Type B pancreatic cell (in vitro differentiated cells): ENCODE measurements at places on chromosomes 1 and 21.

- no peak for DNase-seq
These were observed 44.8 kb downstream of the NTPCR start for GRCh38 chr1:232995189-232995588.

DNA sequence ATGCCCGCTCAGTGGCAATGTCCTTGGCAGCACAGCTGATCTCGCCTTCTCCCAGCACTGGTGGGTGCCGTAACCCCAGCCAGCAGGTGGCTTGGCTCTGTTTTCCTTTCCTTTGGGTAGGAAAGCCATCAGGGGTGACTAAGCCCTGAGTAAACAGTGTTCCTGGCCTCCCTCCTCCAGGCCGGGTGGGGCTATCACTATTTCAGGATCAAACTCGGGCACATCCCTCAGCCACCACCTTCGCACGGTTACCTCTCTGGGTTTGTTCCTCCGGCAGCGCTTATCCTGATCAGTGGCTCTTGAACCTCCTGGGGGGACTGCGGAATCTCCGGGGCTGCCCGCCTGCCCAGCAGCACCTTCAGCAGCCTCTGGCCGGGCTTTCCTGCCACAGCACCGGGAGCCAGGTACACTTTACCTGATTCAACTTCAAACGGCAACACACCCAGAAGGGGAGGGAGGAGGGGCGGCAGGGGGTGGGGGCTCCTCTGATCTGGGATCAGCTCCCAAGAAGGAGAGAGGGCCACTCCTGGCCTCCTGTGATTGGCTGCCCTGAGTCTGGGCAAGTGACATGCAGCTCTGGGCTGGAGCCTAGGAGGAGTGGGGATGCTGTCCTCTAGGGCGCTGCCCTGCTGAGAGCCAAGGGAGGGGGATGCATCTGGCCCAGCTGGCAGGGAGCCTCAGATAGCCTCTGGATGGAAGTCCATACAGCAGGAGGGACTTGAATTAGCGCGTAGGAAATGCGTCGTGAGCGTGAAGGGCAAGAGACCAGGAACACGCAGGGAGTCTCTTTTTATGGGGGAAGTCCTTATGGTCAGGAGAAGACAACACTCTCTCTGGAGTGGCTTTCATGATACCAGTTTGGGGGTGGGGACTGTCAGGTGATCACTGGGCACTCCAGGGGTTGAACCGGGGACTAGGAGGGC, at the start of gene ASCL5:
ASCL5 (minus strand) TSS at position 353 of the 923 bp plus-strand sequence. CDS start 11,812 bp downstream, outside the sequence.
- DNase-seq: no peak

GRCh38 chr1:186498695-186499389, 37.9 kb upstream of the PDC start:
- DNase-seq: no peak

- peak; percentile 80 for DNase-seq
These were observed 28.1 kb downstream of the RABIF start for GRCh38 chr1:202860744-202861419.

DNA sequence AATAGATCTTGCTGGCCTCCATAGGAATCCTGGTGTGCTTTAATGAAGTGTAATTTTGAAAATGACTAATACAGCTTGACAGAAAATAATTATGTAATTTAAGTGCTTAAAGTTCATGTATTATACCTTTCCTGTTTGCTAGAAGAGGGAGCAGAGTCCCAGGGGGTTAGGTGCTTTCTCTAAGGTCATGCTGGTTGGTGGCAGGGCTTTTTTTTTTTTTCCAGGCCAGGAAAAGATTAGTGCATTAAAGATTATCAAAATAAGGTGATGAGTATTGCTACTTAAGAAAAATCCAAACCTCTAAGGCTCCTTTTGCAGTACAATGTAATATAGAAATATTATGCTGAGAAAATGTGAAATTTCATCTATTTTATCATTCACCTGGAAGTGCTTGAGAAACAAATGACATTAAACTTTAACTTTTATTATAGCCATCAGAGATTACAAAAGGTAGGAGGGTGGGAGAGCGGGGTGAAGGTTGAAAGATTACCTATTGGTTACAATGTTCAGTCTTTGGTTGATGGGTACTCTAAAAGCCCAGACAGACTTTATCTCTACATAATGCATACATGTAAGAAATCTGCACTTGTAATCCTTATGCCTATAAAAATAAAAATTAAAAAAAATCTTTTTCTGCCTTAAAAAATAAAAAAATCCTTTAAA, 110.8 kb downstream of the RABGAP1L start:
- DNase-seq: no peak

GRCh38 chr1:87951852-87952251, 623.2 kb downstream of the LMO4 start:
- no peak for DNase-seq

DNA sequence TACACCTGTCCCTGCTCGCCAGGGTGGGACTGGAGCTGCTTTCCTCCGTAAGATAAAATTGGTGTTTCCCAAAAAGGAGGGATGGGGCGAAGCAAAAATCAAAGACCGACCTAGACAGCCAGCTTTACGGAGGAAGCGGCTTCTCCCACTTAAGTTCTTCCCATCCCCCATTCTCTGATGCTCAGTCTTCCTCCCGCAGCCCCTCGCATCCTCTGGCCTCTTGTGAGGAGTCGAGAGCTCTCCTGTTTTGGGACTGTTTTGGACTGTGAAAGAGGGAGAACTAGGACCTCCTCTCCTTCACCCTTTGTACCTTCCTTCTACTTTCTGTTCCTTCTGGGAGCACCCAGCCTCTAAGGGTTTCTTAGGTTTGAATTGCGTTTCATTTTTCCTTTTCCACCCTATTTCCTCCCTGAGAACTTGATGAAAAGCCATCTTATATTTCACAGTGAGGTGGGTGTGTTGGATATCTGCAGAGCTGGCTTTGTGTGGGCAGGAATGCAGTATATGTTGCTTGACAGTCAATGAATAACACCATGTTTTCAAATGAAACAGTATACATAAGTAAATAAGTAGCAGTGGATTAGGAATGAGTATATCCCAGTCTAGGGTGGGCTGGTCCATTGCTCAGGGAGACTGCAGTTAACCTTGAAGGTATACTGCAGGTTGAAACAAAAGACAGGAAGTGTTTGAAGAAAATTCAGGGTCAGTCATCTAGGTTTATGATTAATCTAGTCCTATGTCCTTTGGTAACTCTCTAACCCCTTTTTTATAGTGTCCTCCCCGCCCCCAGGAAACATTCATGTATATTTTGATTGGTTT, 848 bp downstream of the CTTNBP2NL start:
- no peak for DNase-seq

- no peak for DNase-seq
These were observed 1153.5 kb upstream of the TMPRSS15 start for GRCh38 chr21:19557046-19557445.

DNA sequence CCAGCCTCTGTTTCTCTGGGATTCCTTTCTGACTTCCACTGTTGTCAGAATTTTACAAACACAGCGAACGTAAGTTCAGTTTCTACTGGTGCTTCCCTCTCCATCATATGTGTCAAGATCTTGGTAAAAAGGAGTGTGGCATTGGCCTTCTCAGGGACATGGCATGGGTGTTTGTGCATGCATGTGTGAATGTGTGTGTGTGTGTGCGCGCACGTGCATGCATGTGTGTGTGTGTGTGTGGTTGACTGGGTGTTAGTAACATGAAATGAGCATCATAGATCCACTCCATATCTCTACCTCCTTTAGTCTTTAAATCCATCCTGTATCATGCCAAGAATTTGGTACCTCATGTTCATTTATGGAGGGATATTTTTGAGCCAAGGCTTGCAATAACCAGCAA, 411.3 kb downstream of the NPHP4 start:
- peak; percentile 0 for DNase-seq

DNA sequence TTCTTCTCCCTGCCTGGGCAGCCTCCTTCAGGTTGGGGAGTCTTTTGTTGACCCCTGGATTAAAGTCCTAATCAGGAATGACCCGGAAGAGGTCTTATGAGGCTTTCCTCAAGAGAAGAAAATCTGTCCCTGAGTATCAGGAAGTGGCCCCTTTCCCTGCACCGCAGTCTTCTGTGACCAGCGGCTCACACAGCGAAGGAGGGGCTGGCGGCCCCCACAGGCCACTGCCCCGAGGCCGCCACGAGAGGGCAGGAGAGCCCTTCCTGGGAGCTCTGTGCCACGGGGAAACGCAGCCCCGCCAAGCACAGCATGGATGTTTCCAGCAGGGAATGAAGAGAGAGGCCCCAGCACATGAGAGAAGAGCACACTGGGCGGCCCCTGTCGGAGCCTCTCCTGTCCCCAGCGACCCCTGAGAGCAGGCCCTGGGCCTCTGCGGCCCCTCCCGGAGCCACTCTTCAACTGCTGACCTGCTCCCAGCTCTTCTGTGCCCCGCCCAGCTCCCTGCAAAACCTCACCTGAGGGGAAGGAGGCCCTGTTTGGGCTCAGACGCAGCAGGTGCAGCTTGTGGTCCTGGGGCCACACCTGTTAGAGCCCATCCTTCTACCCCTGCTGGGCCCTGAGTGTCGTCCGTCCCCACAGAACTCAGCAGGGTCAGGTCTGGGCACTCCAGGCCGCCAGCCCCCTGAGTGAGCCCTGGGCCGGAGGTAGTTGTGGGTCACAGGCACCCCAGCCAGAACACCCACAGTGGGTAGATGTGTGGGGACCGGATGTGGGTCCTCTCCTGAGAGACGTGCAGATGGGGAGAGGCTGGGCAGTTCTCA, 4.9 kb upstream of the POFUT2 start:
- peak; percentile 92 for DNase-seq

DNA sequence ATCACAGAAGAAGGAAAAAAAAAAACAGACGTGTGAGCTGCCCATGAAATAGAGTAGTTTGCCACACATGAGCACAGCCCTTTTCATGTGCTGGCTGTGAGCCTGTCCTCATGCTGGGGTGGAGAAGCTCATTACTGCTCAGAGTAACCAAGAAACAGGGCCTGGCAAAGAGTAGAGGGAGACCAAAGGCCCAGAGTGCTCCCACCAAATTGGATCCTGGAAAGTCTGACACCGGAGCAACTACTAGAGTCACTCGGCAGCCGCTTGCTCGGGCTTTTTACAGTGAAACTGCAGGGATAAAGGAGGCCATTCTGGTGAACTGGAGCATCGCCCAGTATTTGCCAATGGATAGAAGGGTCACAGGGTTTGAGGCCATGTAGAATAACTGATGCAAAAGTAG, 64.4 kb upstream of the BARHL2 start:
- no peak for DNase-seq

DNA sequence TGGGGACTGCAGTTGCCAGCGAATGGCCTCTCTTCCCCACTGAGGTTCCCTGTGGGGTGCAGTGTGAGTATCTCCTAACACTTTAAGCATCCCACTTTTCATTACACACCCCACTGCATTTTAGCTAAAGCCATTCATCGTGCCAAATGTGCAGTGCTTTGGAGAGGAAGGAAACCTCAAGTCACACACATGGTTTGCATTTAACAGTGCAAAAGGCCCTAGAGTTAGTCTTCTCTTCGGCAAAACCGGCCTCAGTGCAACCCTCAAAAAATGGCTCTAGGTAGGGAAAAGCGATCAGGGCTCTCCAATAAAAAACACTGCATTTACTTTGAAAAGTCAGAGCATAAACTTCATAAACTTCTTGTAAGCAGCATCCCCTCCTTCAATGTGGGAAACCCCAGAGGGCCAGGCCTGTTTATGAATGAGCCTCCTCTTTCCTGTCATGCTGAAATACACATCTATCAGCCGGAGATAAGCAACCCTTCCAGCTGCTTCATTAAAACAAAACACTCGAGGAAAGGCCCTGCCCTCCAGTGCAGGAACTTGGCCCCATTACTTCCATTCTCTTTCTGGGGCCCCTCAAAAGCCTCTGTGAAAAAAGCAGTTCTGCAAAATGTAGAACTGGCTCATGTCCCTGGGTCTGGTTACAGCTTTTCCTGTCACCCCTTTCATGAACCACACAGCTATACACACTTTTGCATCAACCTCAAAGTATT, 184.0 kb downstream of the CDC7 start:
- DNase-seq: no peak

GRCh38 chr1:89257041-89257440, 15.6 kb downstream of the GBP5 start:
- DNase-seq: no peak

DNA sequence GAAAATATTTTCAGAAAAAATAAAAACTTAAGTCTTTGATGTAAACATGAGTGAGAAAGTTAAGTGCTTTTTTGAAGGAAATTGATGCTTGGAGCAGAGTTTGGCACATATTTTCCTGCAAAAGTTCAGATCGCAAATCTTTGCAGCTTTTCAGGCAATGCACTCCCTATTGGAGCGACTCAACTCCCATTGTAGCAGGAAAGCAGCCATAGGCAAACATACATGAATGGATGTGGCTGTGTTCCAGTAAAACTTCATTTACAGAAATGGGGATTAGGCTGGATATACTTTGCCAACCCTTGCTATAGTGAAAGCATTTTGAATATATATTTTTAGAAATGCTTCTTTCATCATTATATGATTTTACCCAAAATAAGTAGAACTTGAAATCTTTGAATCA, 8.1 kb downstream of the AGL start:
- DNase-seq: no peak

- DNase-seq: no peak
These were observed 20.6 kb downstream of the LAMC2 start for GRCh38 chr1:183206538-183207122.

DNA sequence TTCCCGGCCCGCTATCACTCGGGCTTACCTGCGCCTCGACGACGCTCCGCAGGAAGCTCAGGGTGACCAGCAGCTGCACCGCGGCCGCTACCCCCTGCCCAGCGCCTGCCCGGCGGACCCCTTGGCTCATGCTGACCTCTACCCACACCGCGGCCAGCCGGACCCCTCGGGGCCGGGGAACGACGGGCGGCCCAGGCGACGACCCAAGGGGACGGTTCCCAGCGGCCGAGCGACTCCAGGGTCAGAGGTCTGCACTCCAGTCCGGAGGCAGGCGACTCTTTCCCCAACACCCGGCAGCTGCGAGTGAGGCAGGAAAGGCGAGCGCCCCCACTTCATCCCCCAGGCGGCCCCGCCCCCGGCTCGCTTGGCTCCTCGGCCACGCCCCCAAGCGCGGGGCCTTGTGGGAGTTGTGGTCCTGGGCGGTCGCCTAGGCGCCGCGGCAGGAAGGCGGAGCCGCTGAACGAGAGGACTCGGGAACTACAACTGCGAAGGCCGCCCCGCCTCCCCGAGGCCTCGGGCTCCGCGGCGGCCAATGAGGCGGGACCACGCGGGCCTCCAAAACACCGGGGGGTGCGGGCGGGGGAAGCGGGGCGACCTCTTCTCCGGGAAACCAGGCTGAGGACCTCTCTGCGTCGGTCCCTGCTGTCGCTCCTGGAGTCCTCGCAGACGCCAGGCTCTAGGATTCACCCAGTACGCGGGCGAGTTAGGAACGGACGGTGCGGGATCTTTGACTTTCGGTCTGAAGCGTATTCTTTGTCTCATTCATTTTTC, at the start of gene ERO1B:
ERO1B (minus strand) TSS at position 305 of the 771 bp plus-strand sequence; CDS start at position 130, 175 bp downstream.
- DNase-seq: peak; percentile 98

- no peak for DNase-seq
These were observed 271.6 kb downstream of the LMO4 start for GRCh38 chr1:87600055-87600850.

- DNase-seq: no peak
These were observed 80.6 kb downstream of the NIBAN1 start for GRCh38 chr1:184893695-184894094.

GRCh38 chr1:189524501-189524900, 953.2 kb downstream of the BRINP3 start:
- DNase-seq: no peak

GRCh38 chr1:167631936-167632614, 2.0 kb downstream of the RCSD1 start:
- DNase-seq: no peak

- DNase-seq: no peak
These were observed 1.2 kb downstream of the TMEM234 start for GRCh38 chr1:32220746-32221580.
